ENCODE measurements at places on chromosomes 5 and 9. TPM values are rescaled to one million over a fixed set of nuclear protein-coding genes. Genes with fewer than 3 reads are reported as not detected.

DNA sequence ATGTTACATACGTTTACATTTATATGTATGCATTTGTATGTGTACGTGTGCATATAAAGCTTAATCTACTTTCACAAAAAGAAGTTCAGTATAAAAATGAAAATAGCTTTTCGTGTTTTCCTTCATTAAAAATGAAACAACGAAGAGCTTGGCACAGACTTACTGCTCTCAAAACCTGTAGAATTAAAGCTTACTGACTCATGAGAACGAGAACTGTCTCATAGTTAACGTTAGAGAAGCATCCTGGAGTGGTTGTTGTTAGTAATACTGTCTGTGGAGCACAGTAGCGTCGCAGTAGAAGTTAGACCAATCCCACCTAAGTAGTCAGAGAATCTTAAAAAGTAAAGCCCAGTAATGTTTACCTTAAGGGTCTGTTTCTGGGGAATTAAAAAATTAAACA is 1.3 kb downstream of the MAT2B start:
- no peak for DNase-seq

DNA sequence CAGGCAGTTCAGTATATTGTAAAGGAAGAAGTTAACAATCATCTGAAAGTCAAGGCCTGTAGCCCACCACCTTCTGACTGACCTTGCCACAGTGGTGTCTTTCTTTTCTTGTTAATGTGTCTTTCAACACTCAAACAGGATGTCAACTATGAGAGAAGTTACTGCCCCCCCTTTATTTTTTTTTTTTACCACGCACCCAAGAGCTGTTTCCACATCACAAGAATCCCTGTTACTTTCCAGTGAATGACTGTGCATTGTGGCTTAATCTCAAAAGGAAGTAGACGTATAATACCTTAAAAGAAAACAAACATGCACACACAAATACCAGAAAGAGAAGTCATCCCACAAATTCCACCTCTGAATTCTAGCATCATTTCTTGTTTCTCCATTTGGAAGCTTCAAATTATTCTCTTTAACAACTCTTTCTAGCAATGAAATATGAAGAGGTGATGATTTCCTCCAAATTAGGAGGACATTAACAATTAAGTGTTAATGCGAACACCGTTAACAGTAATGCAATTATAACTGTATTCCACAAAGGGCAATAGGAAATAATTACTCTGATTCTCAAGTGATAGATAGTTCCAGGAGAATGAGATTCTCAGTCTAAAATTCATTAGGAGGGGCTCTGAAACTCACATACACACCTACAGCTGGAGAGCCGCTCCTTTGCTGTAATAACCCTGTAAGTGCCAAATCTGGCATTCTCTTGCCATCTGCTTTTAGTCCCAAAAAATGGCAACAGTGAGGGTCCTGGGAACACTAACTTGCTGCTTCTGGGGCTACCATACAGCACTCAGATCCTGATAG is 201.0 kb downstream of the EFNA5 start:
- no peak for DNase-seq

DNA sequence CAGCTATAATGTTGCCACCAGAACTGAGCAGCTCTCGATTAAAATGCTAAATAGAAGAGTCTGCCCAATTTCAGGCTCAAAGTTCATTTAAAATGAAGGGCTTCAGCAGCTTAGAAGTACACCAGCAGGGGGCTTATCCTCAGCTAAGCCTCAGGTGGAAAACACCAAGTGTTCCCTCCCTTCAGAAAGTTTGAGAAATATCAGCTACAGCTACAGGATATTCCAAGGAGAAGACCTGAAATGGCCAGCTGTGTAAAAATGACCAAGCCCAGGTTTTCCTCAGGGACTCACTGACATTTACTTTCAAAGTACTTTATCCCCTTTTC is 395.4 kb downstream of the DTWD2 start:
- DNase-seq: no peak

DNA sequence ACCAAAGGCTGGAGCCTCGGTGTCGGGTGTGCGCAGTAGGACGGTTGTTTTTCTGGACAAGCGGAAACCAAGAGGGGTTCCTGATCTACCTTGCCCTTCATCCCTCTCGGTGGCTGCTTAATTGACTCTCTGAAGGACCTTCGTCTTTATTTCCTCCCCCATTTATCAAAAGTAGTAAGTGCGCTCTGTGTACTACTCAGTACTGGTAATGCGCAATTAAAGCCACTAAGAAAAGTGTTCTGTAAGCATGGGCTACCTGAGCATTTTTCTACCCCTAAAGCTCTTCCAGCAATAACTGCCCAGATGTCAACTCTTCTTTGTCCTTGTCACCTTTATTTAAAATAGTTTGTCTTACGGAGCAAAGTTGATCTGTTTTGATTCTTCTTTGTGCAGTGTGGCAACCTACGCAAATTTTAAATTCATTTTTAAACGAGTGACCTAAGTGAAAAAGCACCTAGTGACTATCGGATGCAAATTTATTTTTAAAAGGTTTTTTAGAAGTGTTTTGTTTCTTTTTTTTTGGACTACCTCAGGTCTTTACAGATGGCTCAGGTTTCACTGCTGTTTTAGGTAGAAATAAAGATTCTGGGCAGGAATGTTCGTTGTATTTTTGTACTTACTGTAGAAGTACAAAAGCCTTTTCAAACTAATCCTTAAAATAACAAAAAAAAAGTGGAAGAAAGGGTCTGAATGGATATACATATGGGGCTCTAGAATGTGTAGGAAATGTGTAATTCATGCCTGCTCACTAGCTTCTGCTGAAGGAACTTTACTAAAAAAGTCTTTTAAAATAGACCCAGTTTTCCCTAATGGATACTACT is 2.0 kb downstream of the JMY start:
- no peak for DNase-seq

Gene DIPK1B
- total RNA-seq: 6.6 TPM

DNA sequence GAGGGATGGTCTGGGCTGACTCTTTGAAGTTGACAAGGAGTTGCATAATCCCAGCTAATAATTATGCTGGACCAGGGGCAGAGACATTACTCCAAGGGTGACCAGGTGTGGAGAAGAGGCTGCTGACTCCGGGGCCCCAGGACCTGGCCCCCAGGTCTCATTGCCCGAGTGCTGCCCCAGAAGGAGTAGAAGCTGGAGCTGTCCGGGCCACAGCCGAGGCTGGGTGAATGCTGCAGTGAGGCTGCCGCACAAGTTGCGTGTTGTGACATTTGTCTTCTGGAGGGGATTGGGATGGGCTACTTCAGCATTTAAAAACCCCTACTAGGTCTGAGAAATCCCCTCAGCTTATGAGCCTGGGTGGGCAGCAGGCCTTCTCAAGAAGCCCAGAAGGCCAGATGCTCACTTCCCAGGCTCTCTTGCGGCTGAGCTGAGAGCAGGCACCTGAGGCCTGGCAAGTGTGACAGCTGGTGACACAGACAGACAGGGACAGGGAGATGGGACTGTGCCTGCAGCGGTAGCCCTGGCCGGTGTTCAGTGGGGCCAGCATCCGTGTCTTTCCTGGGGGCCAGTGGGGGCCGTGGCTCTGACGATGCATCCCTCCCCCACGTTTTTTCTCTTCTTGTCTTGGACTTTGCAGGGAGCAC is 122.8 kb downstream of the KCNIP1 start:
- peak; percentile 62 for DNase-seq

DNA sequence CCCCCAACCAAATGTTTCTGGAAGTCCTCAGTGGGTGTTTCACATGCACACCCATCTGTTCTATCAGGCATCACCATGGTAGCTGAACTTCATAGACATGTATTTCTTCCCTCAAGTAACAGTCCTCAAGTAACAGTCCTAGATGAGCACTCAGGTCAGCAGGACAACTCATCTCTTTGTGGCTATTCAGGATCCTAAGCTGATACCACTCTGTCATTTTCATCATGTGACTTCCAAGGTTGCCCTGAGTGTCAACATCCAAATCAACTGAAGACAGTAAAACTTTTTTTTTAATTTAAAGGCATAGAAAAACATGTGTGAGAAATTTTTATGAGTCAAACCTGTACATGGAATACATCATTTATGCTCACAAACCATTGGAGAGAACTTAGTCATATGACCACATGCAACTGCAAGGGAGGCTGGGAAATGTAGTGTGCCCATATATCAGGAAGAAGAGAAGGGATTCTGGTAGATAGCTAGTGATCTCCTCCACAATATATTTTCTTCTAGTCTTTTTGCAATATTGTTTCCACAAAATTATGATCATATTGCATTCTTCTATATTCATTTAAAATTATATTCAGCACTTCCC is 64.2 kb upstream of the FST start:
- DNase-seq: no peak

Gene IL13
- total RNA-seq: not detected

Gene GZMA
- 24.6 TPM for total RNA-seq

GRCh38 chr5:172403817-172404216 is 50.5 kb downstream of the SH3PXD2B start:
- no peak for DNase-seq

- DNase-seq: no peak
Observed at GRCh38 chr9:114988962-114989599, 58.7 kb upstream of the TNFSF8 start.

- no peak for DNase-seq
Observed at GRCh38 chr9:109817846-109818472, 38.0 kb downstream of the PALM2AKAP2 start.

DNA sequence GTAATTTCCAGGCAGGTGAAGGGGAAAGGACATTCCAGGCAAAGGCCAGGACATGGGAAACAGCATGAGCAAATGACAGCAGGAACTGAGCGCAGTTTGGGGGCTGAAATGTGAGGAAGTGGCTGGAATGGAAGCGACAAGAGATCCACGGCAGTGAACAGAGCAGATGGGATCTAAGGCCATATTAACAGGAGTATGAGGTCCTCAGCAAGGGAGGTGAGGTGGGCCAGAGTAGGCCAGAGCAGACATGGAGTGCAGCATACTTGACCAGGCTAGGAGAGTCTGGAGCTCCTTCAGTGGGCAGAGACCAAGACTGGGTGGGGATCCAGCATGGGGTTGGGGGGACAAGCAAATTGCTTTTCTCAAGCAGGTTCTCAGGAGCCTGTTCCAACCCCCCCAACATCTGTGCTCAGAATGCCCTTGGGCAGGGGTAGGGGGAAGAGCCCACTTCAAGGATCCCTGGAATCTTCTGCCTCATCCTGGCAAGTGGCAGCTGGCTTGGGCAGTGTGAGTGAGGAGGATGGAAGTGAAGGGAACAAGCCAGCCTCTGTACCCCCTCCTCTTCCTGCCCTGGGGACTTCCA is 34.5 kb downstream of the DAB2IP start:
- DNase-seq: peak; percentile 50

Gene LCN12
- total RNA-seq: 12.5 TPM

Gene PTGS1
- 14.0 TPM for total RNA-seq

- DNase-seq: no peak
Observed at GRCh38 chr9:38192731-38193265, 123.8 kb upstream of the SHB start.

DNA sequence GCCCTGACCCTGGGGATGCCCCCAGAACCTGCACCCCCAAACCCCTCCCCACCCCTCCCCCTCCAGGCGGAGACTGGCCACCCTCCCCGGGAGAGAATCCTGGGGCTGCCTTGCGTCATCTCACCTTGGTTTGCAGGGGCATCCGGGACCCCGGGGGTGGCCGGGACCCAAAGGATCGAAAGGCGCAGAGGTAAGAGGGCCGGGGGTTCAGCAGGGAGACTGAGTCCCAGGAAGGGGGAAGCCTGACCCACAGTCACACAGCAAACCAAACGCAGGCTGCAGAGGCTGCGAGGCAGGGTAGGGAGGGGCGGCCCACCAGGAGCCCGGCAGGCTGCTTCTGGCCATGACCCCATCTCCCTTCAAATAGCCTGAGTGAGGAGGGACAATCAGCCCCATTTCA is 33.8 kb upstream of the ORM1 start:
- DNase-seq: peak; percentile 59

Gene SLC34A1
- 0.19 TPM for total RNA-seq

GRCh38 chr9:81694541-81694940 is 5.2 kb upstream of the TLE1 start:
- DNase-seq: no peak

GRCh38 chr5:67383451-67383850 is 186.9 kb upstream of the CD180 start:
- DNase-seq: no peak

Gene CFAP90
- total RNA-seq: not detected

Gene PCDHB14
- 1.6 TPM for total RNA-seq

DNA sequence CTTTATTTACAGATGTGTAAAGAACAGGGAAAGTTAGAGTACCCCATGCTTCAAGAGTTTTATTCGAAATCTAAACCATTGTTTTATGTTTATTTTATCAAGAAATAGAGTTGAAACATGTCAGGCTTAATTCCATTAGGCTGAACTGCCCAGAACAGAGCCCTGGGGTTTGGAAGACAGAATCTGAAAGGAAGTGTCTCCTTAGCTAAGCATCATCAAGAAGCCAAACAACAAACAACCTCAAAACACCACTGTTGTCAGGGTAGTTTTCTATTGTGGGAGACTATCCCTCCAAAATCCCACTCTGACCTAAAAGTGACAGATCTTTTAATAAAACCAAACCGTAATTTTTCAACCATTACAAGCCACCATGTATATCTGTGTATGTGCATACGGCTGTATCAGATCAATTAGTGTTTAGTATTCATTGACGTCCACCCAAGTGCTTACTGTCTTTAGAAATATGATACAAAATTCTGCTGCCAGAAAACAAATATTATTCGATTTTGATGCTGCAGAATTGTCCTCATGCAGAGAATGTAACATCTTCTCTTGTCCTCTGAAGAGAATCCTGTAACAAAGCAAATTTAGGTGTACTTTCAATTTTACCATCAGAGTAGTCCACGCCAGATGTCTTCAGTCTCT is 271.9 kb upstream of the TMEM161B start:
- DNase-seq: no peak

- DNase-seq: no peak
Observed at GRCh38 chr5:16552666-16553343, 64.0 kb downstream of the RETREG1 start.

Gene CCDC152
- total RNA-seq: 0.46 TPM

Measured in spleen (tissue), 13 donors.